ENCODE measurements at places on chromosomes 12 and 14.

- no peak for DNase-seq
These were observed 102.8 kb upstream of the MUCL1 start for GRCh38 chr12:54751493-54751892.

DNA sequence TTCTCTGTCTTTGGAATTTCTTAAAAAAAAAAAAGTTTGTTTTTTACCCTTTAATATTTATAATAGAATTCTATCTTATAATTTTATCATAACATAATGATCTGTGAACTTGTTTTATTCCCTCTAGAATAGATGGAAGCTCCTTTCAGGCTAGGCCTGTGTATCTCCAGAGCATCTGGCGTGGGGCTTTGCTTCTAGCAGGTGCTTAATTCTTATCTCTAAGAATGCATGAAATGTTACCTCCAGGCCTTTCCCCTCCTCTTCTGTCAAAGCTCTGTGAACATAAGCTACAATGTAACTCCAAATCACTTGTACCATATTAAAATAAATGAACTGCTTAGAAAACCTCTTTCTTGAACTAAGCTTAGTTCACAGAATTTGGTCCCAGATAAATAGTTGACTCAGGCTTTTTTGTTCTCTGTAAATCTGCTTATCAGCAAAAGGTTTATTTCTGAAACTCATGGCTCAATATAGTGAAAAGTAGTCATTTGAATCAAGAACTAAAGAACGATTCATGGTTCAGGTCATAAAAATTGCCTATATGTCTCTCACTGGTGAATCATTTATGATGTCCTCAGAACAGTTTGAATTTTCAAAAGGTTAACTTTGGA, 407.1 kb downstream of the TRHDE start:
- no peak for DNase-seq

GRCh38 chr12:59151243-59151642, 230.9 kb upstream of the LRIG3 start:
- no peak for DNase-seq

- no peak for DNase-seq
These were observed 19.6 kb downstream of the HCFC2 start for GRCh38 chr12:104083769-104084475.

DNA sequence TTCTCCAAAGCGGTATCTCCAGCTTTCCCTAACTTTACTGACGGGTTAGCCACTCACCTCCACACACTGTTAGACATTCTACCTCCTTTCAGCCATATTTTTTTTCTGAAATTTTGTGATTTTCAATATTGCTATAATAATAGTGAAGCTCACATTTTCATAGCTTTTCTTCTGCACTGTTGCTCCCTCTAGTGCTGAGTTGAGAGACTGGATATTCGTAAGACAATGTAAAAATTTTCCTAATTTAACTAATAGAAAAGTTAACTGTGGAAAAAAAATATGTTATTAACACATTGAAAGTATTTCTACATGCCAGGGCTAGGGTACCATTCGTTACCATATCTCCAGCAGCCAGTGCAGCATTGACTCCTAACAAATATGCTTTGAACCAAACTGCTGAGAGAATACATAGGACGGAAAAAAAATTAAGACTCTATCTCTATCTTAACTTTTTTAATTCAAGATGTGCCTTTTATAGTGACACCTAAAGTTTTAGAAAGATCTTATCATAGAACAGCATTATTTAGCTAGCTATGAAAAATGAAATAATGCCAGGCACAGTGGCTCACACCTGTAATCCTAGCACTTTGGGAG, 48.7 kb upstream of the ABCC9 start:
- DNase-seq, result no peak

DNA sequence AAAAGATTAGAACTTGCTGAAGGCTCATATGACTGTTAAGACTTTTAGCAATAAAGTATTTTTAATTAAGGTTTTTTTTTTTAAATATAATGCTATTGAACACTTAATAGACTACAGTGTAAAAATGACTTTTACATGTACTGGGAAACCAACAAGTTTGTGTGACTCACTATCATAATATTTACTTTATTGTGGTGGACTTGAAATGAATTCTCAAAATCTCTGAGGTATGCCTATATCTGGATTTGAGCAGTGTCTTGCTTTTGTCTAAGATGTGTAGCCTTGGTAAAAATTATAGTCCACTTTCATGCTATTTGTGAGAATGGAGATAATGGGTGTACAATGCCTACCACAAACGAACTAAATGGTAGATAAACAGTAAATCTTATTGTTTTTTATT, 33.9 kb upstream of the NAV3 start:
- DNase-seq, result no peak

DNA sequence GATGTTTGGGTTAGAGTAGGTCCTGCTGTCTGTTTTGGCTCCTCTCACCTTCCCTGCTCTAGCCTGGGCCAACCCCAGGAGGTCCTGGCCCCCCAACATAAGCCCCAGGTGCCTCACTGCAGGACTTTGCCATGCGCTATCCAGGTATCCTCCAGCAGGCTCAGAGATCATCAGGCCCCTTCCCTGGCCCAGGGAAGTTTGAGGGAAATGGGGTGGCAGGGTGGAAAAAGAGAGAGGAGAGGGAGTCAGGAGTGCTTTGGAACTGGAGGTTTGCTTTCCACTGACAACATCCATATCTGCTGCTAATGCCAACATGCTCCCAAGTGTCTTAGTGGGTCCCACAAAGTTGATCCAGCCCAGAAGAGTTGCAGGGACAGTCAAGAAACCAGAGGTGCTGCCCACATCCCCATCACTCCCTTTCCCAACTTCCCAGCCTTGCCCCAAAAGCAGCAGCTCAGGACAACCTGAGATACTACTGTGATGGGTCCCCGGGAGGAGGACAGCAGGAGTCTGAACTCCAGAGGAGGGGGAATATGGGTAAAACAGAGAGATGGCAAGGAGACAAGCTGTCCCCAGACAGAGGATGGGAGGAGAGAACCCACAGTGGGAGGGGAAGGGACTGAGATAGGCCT, 677 bp downstream of the TNS2 start:
- no peak for DNase-seq

DNA sequence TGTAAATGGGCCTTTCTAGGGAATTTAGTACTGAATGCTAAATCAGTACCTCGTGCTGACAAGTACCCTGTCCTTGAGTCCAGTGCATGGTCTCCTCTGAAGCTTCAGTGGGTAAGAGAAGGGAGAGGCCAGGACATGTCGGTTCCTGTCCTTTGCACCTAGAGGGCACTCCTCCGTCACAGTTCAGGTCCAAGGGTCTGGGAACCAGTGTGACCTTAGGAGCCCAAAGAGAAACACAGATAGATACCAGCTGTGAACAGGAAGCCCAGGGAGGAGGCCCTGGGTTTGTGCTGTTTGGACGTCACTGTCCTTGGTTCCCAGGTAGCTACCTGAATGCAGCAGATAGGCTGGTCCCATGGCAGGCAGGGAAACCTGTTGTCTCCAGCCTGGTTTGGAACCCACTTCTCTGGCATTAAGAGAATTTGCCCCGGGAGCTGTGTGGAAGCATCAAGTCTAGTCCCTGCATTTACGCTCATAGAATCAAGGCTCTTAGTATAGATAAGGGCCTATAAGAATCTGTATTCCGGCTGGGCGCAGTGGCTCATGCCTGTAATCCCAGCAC, 3.9 kb upstream of the FGF23 start:
- DNase-seq, result no peak

- no peak for DNase-seq
These were observed 355.8 kb upstream of the DCN start for GRCh38 chr12:91538418-91538817.

GRCh38 chr12:51661836-51662235, 70.8 kb downstream of the SCN8A start:
- no peak for DNase-seq

- no peak for DNase-seq
These were observed 379.6 kb downstream of the NUAK1 start for GRCh38 chr12:105759149-105759548.

GRCh38 chr14:94367347-94368242, 20.8 kb downstream of the SERPINA1 start:
- DNase-seq, result no peak

GRCh38 chr12:124821252-124822200, 42.1 kb downstream of the SCARB1 start:
- DNase-seq, result no peak

DNA sequence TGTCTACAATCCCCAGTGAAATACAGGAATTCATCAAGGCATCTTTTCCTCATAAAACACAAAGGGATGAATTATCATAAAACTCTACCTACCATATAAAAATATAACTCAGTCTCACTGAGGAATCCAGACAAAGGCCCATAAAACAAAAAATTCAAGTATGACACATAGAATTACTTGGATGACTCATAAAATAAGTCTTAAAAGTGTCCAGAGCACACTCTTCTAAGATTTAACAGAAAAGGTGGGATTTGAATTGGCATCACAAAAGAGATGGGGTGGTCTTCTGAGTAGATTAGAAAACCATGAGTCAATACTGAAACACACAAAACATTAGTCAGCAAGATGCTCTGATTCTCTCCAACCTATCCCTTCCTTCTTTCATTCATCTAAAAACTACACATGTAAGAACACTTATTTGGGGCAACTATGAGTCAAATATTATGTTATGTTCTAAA, 202.7 kb upstream of the GARIN6 start:
- no peak for DNase-seq

DNA sequence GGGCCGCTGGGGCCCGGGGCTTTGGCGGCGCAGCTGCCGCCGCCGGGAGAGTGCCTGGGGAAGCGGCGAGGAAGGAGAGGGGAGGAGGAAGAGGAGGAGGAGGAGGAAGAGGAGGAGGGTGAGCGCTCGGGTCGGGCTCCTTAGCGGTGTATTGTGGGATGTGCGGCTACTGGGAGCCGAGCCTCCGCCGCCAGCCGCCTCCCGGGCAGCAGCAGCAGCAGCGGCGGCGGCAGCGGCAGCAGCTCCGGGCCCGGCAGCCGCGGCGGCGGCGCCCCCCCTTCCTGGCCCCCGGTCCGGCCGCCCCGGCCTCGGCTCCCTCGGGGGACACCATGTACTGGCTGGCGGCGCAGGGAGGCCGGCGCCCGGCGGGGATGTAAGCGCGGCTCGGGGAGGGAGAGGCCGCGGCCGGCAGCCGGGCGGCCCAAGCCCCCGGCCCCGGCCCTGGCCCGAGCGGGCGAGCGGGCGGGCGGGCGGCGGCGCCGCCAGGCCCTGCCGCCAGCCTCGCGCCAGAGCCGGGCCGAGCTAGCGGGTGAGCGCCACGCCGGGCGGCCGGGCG, at the start of gene SETD1B:
Gene SETD1B (plus strand): TSS at position 149 of the 556 bp plus-strand sequence. CDS start 729 bp downstream, outside the sequence.
- no peak for DNase-seq

GRCh38 chr14:91573894-91574837, 64.1 kb upstream of the PPP4R3A start:
- peak; percentile 2 for DNase-seq

GRCh38 chr12:131682510-131682895, 28.4 kb upstream of the SFSWAP start:
- no peak for DNase-seq

DNA sequence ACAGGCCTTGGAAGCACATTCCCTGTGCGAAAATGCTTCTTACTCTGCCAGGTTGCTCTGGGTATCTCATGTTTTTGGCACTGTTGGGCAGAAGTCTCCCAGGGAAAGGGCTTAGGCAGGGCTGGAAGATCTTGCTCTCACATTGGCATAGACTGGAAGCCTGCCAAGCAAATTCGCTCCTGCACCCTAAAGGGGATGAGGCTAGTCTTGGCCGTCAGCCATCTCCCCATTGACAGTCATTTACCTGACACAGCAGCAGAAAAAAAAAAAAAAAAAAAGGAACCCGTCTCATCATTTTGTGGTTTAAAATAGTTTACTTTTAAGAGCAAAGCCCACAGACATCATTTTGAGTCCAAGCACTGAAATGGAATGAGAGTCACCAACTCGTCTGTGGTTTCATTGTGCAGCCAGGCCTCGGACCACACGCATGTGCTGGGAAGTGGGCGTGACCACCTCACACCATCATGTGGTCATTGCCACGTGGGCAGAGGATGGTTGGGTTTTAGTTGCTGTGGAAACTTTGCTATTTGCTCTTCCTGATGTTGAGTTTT, 84.8 kb downstream of the NRXN3 start:
- peak; percentile 14 for DNase-seq

DNA sequence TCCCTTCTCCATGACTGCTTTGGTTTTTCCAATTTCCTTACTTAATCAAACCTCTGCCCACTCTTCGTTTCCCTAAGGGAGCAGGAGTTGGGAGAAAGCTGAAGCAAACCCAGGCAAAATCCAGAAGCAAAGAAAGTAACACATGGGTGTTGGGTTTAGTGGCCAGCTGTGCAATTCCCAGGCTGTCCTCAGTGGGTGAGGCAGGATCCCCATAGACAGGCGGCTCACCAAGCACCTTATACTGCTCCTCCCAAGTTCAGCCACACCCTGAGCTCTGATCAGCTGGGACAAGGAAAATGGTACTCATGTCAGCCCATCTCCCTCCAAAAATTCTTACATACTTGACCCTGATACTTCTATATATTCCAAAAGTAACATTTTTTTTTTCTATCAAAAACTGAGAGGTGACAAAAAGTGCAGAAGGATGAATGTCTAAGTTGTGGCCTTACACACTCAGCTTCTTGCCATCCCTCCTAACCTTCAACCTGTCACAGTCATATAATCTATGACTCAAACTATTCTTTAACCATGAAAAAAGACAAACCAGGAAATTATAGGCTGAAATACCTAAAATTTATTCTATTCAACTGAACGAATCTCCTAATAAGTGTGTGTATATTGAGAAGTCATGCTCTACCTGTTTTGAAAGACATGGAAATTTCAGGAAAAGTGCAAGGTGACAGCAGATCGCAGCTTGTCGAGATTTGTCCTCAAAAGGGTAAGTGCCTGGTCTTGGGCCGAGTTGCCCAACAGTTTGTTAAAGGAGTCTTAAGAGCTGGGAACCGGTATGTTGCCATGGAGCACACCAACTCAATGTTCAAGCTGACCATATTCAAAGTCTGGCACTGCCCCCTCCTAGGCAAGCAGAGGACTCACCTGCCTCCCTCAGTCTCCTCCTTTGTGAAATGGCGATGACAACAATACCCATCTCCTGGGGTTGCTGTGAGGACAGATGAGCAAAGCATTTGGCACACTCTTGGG, 17.6 kb upstream of the ZFP36L1 start:
- DNase-seq, result no peak

DNA sequence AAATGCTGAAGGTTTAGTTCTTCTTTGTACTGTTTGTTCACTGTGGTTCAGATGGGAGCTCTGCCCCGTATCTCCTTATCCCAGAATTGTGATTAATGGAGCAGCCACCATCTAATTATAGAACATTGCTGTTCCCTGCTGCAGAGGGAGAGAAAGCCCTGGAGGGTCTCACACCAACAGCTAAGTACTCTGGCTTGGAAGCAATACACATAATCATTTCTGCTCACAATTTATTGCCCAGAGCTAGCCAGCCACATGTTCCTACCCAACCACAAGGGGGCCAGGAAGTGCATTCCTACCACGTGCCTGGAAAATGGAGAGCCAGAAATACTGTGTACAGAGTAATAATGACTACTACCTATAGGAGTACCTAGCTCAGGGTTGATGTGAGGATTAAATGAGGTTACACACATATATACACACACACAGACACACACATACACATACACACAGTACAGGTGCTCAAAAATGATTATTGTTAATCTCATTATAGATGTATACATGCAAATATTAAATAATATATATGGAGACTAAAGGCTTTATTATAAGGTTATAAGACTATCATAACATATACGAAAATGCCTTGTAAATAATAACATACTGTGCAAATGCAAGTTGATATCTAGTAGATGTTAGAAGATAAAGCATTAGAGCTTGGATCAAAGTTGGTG, 22.3 kb downstream of the MSRB3 start:
- no peak for DNase-seq

Data from NCI-H1436 treated with DMSO at 0.1 percent for 48 hours (cell line).